ENCODE measurements at places on chromosomes 6 and 20.

GRCh38 chr6:1552296-1552761, 57.4 kb upstream of the FOXC1 start:
- no peak for DNase-seq

DNA sequence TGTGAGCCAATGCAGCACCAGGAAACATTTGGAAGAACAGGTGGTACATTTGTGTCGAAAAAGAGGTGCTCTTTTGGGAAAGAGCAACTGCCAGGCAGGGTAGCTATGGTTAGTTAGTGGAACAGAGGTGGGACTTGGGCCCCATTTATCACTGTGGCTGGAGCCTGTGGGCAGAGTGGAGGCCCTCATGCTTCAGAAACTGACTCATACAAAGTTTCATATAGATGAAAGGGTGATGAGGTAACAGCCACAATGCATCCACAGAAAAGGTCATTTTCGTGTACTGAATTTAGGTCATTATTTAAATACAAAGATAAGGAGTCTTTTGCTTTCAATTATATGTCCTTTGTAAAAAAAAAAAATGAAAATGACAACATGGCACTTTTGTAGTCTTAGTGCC, 76.4 kb upstream of the HS3ST5 start:
- peak; percentile 63 for DNase-seq

- DNase-seq = no peak
These were observed 140.8 kb downstream of the DTNBP1 start for GRCh38 chr6:15522026-15522425.

DNA sequence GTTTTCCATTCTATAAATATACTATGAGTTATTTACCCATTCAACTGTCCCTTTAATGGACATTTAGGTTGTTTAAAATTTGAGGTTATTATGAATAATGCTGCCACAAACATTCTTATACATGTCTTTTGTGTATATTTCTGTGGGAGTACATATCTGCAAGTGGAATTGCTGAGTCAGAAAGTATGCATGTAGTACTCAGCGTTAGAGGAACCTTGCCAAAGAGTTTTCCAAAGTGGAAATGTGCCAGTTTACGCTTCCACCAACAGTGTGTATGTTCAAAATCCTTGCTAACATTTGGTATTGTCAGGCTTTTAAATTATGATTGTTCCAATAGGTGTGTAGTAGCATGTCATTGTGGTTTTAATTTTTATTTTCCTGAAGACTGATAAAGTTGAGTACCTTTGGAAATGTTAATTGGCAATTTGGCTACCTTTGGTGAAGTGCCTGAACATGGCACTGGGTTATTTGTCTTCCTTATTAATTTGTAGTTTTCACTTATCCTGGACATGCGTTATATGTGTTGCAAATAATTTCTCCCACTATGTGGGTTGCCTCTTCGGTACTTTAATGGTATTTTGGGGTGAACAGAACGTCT, 341.2 kb downstream of the CD83 start:
- no peak for DNase-seq

DNA sequence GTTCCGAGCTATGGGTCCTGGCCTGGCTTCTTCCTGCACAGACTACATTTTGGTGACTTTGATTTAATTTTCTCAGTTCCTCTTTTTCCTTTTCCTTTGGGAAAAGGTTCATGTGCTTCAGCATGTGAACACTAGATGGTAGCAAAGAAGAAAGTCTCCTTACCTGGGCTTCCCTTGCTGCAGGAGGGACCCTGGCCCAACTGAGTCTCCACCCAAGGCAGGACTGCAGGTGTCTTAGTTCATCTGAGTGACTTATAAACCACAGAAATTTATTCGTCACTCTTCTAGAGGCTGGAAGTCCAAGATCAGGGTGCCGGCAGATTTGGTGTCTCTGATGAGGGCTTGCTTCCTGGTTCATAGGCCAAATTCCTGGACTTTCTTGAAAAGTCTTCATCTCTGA, 163.2 kb downstream of the SYCP2 start:
- no peak for DNase-seq

GRCh38 chr6:64258752-64259151, 623.1 kb downstream of the PHF3 start:
- peak; percentile 19 for DNase-seq

DNA sequence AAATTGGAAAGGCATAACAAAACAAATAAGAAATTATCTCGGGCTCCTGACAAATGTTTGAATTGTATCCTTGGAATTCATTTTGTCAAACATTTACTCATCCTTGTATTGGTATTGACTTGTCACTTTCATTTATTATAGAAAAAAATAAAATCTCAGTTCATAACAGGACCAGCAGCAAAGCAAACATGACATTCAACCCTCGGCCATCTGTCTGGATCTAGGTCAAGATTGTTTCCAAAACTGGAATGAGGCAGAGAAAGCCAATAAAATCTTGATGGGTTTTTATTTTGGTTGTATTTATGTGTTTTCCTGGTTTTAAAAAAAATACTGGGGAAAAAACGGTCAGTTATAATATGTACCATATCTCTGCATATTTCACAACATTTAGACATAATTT, 42.9 kb upstream of the FABP7 start:
- peak; percentile 88 for DNase-seq

- DNase-seq = peak; percentile 93
These were observed 104.9 kb downstream of the GJA10 start for GRCh38 chr6:89999154-89999553.

- DNase-seq = peak; percentile 9
These were observed 75.4 kb upstream of the PTPN1 start for GRCh38 chr20:50434653-50435396.

DNA sequence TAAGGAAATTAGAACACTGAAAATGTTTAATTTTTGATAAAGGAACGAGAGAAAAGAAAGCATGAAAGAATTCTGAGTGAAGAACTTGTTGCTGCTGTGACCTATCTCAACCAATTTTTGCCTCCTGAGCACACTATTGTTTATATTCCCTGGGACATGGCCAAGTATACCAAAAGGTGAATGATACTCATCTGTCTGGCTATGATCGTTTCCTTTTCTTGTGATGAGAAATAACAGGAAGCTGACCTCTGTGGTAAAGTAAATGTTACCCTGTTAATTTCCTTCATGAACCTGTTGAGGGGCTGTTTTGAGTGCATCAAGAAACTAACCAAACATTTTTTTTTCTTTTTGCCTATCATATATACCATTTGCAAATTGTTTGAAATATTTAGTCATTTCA, 69.1 kb downstream of the FIG4 start:
- peak; percentile 11 for DNase-seq

DNA sequence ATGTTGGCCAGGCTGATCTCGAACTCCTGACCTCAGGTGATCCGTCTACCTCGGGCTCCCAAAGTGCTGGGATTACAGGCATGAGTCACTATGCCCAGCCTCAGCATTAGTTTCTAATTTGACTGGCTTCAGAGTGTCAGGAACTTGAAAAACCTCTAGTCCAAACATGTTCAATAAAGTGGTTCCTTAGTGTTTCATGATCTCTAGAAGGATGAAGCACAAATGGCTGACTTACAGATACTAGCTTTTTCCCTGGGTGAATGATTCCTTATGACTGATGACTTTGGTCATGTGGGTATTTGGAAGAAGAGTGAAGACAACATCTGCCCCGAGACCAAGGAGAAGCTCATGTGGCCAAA, 16.4 kb downstream of the GLYATL3 start:
- DNase-seq = no peak

DNA sequence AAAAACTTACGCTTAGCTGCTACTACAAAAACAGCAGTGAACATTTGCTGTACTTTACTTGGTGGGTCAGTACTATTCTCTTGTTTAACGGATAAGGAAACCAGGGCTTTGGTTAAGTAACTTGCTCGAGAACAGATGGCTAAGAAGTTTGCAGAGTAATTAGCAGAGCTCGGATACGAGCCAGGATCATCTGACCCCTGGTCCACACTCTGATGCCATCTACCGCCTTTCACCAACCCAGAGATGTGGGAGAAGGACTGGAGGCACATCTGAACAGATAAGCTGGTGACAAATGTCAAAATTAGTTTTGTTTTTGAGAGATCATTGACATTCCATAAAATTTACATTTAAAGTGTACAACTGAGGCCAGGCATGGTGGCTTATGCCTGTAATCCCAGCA, 18.9 kb upstream of the RPL7L1 start:
- DNase-seq = peak; percentile 38

DNA sequence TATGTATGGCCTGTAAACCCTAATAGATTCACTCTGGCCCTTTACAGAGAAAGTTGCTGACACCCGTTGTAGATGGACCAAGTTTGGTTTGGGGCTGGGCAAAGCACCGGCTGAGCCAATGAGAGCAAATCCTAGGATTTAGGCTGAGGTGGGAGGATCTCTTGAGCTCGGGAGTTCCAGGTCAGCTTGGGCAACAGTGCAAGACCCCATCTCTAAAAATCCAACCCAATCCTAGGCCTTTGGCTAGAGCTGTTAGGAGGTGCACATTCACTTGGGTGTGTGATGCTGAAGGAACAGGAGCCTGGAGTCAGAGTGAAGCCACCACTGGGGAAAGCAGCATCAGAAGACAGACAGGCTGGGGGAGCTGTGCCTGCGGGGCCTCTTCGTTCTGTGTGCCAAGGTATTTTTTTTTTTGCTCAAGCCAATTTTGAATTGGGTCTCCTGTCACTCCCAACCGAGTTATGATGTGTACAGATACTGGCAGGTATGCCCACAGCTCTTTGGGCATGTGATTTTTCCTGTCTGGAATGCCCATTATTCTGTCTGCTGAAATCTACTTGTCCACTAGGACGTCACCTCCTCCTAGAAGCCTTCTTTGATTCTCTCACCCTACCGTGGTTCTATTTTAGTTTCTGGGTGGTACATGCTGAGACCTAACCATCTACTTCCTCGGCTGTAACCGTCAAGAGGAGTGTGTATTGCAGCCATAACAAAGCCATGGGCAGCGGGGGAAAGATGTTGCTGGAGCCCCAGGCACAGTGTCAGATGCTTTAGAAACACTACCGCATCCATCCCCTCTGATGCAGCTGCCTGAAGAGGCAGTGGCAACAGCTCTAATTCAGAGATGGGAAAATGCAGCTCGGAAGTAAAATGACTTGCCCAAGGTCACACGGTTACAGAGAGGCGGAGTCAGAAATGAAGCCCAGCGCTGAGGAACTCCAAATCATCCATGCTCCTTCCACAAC, 54.0 kb downstream of the TTI1 start:
- no peak for DNase-seq

DNA sequence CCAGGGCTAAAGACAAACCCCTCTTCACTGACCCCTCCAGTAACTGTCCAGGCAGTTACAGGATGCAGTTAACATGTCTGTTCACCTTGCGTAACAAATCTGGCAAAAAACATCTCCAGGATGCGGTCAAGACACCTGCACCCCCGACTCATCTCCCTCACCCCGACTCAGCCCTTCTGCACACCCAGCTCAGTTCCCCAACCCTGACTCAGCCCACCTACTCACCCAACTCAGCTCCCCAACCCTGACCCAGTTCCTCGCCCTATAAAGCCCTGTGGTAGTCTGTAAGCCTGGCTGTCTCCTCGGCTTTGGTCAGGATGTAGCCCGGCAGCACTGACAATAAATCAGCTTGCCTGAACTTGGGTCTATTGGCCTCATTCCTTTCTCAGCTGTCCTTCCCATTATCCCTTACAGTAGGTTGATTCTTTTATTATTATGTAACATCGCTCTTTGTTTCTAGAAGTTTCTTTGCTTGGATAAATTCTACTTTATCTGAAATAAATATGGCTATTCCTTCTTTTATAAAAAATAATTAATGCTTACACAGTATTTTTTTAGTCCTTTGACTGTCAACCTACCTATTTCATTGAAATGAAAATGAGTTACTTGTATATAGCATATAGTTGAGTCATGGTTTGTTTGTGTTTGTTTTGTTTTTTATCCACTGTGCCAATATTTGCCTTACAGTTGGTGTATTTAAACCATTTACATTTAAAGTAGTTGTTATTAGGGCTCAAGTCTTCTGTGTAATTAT, 12.9 kb upstream of the ADTRP start:
- no peak for DNase-seq

GRCh38 chr20:52585333-52585732, 386.8 kb upstream of the TSHZ2 start:
- DNase-seq = no peak

DNA sequence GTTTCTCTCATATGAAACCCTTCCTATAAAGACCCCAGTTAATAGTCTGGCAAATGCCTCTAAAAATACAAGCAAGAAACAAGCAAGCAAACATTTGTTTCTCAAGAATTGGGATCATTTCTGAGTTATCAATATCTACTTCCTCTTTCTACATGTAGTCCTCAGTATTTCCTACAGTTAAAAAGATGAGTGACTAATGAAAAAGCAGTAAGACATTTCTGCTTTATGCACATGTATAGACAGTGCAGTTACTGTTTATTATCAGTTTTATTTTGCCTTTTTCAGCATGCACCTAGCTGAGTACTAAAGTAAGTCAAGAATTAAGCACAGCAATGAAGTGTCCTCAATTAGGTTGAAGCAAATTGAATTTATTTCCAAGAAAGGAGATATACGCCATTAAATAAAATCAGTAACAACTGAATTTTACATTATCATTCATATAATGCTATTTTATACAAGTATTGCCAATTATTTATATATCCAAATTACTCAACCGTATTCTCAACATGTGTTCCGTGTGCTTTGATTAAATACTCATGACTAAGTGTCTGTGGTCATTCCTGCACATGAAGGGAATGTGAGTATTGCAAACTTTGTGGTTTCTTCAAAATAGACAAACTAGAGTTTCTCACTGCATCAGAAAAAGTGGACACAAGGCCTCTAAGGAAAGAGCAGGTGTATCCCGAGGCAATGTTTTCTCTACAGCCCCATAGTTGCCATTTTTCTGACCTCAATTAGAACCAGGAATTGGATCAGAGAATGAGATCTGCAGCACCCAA, 159.3 kb upstream of the MARCKS start:
- DNase-seq = no peak

DNA sequence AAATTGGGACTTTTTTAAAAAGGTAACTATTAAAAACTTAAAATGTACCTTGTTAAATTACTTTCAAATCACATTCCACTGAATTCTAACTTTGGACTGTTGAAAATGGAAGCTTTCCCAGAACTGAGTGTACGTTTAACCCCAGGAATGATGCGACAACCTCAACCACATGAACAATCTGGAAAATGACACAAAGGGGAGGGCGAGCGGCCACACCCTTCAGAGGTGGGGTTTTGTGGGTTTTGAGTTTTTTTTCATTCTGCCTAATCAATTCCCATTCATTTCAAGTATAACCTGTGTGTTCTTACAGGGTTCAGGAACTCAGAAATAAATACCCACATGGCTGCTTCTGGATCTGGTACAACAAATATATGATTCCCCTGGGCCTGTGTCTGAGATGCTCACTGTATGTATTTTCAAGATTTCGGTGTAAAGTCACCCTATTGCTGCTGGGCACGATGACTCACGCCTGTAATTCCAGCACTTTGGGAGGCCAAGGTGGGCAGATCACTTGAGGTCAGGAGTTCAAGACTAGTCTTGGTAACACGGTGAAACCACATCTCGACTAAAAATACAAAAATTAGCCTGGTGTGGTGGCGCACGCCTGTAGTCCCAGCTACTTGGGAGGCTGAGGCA, 21.6 kb downstream of the CNKSR3 start:
- no peak for DNase-seq

- DNase-seq = no peak
These were observed 13.0 kb downstream of the PIM1 start for GRCh38 chr6:37182736-37183590.

All from NCI-H69 (cell line).